CD4-positive, alpha-beta T cell treated with Interleukin-17A for 1 hour (primary cell): ENCODE measurements at places on chromosomes 5 and 9.

GRCh38 chr5:54908774-54909525 lies 76.4 kb downstream of the ESM1 start:
- no peak for DNase-seq

GRCh38 chr5:14408969-14409586 lies 172.5 kb upstream of the OTULINL start:
- DNase-seq, result no peak

GRCh38 chr5:58703925-58704555 lies 121.2 kb downstream of the RAB3C start:
- DNase-seq, result no peak

DNA sequence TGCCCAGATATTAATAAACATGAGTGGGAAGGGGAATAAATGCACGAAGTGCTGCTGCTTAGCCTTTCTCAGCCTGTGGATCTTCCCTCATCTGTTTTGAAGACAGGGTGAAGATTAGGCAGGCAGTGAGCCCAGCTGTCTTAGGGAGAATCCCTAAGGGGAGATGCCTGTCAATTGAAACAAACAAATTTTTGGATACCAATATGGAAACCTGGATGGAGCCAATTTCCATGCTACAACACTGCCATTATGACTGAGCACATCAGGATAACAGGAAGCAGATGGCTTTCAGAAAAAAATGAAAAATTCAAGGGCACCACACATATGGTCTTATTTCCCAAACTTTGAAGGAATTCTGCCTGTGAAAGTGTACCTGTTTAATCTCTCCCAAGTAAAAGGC lies 80.3 kb downstream of the HMHB1 start:
- no peak for DNase-seq

- no peak for DNase-seq
These were observed 201.3 kb downstream of the FANCC start for GRCh38 chr9:95116002-95116807.

GRCh38 chr9:136160995-136161610 lies 42.4 kb upstream of the TMEM250 start:
- no peak for DNase-seq

GRCh38 chr9:18689921-18690320 lies 216.0 kb downstream of the ADAMTSL1 start:
- DNase-seq, result no peak

DNA sequence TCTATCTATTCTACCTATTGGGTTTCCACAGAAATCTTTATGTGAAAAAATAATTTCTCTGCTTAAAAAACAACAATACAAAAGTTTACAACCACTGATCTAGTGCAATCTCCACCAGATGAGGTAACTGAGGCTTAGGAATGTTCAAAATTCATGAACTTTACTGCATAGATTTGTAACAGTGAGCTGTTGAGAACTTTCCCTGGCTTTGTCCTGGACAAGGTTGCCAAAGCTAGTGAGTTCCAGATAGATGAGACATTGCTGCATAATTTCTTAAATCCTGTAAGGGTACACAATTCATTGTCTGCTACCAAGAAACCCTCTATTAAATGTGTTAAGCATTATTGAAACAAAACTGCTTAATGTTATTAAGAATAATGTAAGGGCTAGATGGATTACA lies 102.7 kb downstream of the OSMR start:
- no peak for DNase-seq

GRCh38 chr5:149221326-149221725 lies 50.3 kb upstream of the AFAP1L1 start:
- DNase-seq, result no peak

DNA sequence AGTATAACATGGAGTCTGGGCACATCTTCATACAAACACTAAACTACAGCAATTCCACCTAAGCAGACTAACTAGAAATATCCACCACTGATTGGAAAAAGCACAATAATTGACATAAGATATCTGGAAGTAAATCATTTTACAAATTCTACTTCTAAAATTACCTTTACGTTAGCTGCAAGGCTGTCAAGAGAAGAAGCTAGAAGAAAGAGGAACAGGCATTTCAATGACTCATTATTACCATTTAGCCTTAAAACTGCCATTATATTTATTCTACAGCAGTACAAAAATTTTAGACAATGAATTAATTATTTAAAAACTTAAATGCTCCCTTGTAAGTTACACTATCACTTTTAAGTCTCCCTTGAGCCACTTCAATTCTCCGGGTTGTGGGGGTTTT lies 43.4 kb upstream of the PLPP6 start:
- DNase-seq, result no peak

GRCh38 chr5:44245935-44246334 lies 143.3 kb downstream of the FGF10 start:
- no peak for DNase-seq

DNA sequence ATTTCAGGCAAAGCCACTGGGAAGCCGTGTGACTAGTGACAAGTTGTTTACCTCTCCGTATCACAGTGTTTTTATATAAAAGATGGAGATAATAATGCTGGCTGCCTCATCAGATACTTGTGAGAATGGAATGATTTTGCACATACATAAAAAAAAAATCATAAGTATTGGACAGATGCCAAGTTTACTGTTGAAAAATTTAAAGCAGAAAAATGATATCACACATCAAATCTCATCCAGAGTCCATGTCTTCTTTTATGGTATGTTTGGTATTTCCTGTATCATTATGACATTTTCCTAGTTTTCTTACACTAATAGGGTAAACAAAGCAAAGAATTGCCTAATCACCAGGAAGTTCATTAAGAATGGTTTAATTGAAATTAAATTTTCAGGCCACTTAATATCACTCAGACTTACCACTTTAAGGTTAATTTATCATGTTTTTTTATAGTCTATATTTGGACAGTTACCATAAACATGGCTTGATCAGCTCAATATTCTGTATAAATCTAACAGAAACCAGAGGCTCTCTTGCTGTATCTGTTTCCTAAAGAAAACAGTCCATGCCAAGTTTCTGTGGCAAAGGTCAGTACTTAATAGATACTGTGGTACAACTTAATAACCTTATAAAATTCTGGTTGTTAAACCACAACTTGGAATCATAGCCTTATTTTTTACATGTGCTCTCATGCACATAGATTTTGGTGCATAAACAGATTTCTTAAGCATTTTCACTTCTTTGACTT lies 656.5 kb upstream of the RIOK2 start:
- no peak for DNase-seq

DNA sequence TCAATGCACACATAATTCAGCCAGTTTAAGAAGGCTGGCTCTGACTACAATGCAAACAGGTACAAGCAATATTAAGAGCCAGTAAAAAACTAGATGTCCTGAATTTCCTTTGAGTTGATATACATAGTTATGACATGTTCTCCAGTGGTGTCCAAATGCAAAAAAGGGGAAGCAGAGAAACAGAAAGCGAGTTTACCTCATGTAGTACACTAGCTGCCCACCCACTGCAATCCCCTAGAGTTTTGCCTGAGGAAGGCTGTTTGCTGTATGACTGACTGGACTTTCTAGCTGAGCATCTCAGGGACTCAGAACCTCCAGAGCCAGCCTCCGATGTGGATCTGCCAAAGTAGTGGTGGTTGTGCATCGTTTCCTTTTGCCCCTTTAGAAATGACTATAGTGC lies 44.8 kb upstream of the SLC1A3 start:
- no peak for DNase-seq

GRCh38 chr9:8337834-8338766 lies 538.5 kb upstream of the DMAC1 start:
- DNase-seq, result no peak

DNA sequence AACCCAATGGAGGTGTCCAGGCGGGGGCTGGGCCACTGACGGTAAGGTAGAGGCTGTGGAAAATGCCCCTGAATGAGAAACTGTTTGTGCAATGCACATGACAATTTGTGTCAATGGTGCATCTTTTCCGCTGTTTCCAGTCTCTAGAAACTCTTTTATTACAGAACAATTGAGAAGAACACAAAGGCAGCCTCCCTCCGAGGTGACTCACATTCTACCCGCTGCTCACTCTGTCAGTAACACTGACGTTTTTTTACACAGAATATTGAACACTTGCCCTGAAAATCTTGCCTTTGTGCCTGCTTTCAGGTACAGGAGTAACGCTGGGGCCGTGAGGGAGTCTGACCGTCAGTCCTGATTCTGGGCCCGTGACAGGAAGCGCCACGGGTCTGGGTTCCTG lies 11.7 kb upstream of the TENT4A start:
- DNase-seq, result no peak

- no peak for DNase-seq
These were observed 189.0 kb downstream of the CETN3 start for GRCh38 chr5:90220554-90220953.

DNA sequence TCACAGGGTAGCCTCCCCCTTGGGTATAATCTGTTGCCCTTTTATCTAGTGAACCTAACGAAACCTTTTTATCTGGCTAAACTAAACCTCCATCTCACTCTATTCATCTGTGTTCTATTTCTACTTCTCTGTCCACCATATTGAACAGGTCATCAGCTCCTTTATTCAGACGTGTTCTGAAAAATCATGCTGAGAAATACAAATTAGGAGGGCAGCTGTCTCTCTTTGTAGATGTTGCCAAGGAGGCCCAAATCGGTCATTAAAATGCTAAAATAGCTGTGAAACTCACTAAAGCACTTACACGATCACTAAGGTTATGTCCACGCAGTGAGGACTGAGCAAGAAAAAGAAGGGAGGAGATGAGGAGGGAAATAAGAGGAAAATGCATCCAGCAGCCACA lies 115.6 kb upstream of the RETREG1 start:
- no peak for DNase-seq

GRCh38 chr5:99686538-99686937 lies 757.7 kb upstream of the CHD1 start:
- DNase-seq, result no peak

DNA sequence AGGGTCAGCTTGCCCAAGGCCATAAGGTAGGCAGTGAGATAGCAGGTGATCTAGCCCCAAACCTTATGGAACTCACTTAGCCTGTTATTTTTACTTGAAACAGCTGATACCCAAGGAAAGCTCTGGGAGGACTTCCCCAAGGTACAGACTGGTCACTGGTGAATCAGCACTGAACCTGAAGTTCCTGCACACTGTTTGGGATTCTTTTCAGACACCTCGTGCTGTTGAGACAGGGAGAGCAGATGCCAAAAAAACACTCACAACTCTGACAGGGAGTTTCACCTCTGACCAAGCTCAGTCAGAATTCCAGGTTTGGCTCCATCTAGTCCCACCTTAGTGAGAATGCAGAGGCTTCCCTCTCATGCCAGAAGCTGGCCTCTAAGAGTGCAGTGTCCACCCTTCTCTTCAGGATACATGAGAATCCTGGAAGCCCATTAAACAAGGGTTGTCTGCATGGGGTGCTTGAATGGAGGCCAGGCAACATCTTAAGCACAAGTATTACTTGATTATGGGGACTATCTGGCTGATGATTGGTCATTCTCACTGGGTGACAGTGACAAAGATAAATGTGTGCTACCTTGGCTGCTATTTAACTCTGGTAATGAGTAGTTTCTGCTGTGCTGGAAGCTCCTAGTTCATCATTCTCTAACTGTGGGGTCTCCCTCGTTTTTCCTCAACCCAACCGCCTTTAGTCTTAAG lies 122.8 kb upstream of the SLIT3 start:
- no peak for DNase-seq

GRCh38 chr9:117771136-117771535 lies 66.9 kb downstream of the TLR4 start:
- DNase-seq, result no peak

DNA sequence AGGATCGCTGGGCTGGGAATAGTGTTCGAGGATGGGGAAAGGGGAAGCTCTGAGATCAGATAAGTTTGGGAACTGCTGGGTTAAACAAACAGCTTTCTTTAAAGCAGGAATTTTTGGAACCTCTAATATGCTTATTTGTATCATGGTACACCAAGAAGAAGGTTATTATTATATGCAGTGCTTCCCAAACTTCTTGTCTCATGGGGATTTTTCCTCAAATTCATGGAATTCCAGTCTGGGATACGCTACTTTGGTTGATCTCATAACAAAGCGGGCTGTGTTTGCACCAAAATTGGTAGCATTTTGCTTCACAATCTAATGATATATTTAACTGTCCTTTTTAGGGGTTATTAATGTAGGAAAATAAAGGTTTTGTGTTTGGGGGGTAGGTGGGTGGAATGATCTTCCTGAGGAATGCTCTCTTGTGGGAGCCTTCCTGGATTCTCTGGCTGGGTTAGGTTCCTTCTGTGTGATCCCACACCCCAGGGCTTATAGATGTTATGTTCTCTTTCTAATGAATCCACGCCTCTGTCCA lies 116.2 kb upstream of the PANK3 start:
- DNase-seq, result no peak

DNA sequence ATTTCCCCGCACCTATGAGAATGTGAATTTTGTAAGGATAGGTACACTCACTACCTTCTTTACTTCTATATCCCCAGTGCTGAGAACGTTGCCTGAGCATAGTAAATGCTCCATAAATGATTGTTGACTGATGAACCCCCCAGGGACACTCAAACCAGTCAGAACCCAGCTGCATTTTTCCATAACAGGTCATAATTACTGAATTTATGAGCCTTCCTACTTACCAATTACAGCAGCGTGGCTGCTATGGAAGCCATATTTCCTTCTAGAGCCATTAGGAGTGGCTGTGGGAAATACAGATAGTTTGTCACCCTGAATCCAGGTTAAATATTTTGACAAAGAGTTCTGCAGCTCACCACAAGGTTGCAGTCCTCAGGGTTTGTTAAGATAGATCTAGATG lies 135.0 kb downstream of the TAF11L14 start:
- no peak for DNase-seq

DNA sequence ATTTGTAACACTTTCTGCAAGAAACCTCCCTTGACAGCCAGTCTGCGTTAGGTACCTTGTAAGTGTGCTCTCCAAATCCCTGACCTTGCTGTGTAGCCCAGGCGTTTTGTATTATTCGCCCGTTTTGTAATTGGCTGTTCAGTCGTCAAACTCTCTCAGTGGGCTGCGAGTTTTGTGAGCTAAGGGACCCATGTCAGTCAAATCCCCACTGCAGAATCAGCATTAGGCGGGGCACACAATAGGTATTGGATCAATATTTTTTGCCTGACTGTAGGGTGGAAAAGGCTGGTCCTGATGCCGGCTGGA lies 665 bp downstream of the DNAJC18 start:
- no peak for DNase-seq

DNA sequence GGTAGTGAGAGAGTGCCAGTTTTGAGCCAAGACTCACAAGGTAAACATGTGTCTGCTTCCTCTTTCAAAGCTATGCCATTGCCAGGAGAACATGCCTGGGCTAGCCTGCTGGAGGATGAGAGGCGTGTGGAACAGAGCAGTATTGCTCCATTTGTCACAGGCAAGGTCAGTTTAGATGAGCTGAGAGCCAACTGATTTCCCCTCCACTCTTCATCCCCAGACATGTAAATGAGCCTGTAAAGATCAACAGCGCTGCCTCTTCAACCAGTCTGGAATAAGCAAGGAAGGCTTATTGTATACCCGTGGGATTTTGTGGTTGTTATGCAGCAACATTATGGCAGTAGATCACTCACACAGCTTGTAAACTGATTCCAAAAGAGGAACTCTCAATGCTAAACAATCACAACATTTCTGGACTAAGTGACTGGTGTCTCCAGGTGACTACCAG lies 8.2 kb upstream of the GDNF start:
- DNase-seq, result no peak

- DNase-seq, result no peak
These were observed 649 bp upstream of the GLE1 start for GRCh38 chr9:128503870-128504269.

- DNase-seq, result no peak
These were observed 94.6 kb upstream of the EGFLAM start for GRCh38 chr5:38163636-38164237.

- no peak for DNase-seq
These were observed 114.2 kb downstream of the GOLPH3 start for GRCh38 chr5:32059761-32060530.

- DNase-seq, result no peak
These were observed 6.7 kb upstream of the HAVCR2 start for GRCh38 chr5:157115502-157115901.
